ENCODE measurements at places on chromosomes 3 and 15. TPM values are rescaled to one million over a fixed set of nuclear protein-coding genes. Genes with fewer than 3 reads are reported as not detected.

Gene GALNT15
- total RNA-seq, result 0.69 TPM

Gene SI
- not detected for total RNA-seq

Gene KNG1
- not detected for total RNA-seq

DNA sequence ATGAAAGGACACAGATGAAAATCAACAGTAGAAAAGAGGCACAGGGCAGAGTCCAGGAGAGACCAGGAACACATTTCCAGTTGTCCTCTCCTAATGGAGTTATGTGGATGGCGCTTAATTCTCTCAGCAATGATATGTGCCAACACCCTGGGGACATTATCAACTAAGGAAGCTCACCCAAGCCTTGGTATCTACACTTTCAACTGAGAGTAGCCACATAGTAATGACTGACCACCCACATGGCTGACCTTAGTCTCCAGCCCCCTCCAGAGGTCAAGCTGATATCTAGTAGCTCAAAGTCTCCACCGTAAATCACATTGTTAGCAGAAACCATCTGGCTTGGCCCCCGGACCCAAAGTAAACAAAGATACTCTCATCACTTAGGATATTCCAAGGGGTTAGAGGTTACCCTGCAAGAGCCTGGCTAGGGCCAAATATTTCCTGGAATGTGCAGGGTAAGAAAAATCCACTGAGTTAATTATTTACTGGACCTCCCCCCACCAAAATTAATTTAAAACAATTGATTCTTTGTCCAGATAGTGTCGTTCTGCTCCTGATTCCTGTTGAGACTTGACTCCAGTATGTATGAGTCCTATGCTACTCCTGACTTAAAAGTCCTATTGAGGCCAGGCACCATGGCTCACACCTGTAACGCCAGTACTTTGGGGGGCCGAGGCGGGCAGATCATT is 24.8 kb downstream of the GABRR3 start:
- DNase-seq, result no peak

DNA sequence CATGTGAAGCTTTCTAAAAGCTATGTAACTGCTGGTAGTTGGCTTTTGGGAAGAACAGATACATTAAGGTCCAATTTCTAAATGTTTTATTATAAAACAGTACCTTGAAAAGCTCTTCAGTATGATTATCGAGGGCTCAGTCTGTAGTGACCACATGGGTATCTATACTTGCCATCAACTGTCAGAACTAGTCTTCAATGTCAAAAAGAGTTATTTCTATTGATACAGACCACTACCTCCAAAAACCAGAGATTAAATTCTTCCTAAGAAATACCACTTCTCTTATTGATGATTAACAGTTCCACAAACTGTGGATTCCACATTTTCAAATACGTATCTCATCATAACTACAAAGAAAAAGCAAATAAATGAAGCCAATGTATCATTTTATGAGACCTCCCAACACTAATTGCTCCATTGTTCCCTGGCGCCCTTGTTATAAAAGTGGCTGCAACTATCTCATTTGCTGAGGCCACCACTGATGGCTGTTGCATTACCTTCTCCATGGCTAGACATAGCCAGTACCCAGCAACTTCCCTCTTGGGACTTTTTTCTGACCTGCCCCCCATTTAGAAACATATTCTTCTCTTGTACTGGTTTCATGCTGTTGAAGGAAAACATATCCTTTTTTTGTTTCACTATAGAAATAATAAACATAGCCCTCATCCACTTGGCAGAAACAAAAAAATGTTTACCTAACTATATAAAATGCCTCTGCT is 33.9 kb upstream of the MBNL1 start:
- no peak for DNase-seq

DNA sequence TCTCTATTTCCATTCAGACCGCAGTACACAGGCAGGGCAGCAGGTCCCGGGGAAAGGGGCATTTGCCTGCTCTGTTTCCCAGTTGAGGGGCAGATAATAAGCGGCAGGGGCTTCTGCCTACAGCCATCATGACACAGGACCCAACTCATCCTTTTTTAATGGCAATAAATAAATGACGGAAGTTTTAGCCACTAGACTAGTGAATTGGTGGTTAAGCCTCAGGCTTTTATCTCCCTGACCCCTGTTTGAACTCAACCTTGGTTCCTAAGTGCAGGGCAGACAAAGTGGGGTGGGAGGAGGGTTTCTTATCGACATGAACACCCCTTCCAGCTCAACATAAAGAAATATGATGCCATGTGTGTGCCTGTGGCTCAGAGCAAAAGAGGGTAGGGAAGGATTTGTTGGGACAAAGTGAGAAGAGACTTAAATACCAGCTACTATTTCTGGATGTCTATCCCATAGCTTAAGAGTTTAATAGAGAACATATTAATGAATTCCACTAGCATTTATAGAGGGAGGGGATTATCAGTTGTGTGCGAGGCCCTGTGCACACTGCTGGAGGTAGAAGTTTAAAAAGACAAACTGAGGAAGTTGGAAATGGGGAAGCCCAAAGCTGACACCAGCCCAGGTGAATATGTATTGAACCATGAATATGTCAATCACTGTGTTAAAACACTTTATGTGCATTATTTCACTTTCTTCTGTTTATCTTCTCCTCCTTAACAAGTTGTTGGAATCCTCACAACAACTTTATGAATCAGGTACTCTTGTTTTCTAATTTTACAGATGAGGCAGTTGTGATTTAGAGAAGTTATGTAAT is 939.4 kb downstream of the MCTP2 start:
- DNase-seq, result peak; percentile 62

Data from Daoy (cell line).